Activated naive CD4-positive, alpha-beta T cell treated with anti-CD3 and anti-CD28 coated beads, Interleukin-2, amount 50 U/mL, for 16 hours (primary cell): ENCODE measurements at places on chromosomes 4 and X.

DNA sequence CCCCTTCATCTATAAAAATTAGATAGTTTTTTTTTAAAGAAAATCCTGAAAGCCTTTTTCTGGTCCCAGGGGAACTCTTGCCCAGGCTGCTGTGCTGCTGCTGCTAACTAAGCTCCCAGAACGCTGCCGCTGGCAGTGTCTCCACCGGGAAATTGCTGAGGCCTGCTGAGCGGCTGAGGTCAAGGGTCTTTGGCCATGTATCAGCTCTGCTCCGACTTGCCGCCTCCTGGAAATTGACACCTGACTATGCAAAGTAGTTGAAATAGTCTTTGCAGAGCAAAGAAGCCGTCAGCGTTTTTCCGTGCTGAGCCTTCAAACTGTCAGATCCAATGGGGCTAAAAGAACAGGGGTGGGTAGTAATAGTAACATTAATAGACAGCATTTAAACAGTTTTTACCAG lies 839 bp downstream of the QDPR start:
- DNase-seq, result no peak

DNA sequence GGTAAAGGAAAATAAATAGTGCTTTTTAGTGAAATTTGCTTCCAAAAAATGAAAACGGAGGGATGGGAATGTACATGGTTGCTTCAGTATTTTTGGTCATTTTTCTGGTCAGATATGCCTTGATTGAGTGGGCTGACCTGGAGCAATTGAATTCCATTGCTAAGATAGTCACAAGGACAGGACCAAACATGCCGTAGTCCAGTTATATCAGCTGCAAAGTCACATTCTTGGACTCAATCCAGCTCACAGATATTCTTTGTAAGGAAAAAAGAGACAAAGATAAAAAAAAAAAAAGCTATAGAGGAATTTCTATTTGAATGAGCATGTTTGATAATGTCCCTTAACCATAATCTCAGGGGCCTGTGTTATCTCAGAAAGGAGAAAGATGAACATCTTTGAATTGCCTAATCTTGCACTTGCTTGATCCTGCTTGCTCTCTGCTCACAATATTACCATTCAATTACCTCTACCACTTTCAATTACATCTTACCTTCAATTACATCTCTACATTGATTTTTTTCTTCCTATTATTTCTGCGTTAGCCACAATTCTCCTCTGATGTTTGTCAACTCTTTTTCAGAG lies 75.4 kb upstream of the PACRGL start:
- DNase-seq, result no peak

- DNase-seq, result no peak
Observed at GRCh38 chr4:71138007-71138615, 144.7 kb downstream of the DCK start.

DNA sequence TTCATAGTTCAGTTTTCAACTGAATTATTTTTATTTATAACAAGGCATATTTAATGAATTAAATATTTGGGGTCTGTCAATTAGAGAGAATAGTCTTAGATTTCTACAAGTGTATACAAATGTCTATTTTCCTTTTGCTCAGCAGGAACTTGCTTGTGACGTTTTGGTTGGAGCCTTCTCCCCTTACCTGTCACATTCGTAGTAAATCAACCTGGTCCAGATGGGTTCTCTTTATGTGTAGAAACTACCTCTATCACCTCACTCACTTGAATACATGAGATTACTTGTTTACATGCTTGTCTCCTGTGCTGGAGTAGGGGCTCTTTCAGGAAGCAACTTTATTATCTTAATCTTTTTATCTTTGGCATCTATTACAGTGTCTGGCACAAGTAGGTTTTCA lies 938.3 kb upstream of the IGFBP7 start:
- DNase-seq, result no peak

DNA sequence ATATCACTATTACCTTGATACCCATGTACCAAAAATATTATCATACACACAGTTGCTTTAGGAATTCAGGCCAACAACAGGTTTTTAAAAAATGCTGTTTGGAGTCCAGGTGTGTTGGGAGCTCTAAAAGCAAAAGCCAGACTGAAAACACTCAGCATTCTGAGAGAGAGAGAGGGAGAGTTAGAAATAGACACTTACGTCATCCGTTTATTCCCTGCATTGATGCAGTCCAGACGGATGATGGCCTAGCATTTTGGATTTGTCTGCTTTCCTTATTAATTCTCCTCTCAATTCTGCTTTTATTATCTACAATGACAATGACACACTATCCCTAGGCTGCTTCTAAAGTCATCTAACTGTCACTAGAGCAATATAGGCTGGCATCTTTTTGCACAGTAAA lies 358.3 kb upstream of the BOD1L1 start:
- no peak for DNase-seq

GRCh38 chr4:6198278-6198677 lies 2.1 kb downstream of the JAKMIP1 start:
- peak; percentile 28 for DNase-seq

DNA sequence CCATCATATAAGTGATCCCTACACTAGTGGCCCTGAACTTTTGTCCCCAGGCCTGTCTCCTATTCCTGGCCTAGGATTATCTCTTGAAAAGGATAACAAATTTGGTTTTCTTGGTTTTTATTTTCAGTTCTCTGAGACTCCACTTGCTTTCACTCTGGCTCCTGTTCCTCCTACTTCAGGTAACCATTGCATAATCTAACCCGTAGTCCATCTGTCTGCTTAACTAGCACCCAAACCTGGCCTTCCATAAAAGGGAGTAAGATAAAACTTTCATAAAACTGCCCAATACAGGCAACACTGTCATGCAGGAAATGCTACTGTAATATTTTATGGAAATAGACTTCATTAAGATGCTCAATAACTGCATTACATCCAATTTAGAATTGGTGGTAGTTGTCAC lies 52.1 kb upstream of the RAP1GDS1 start:
- no peak for DNase-seq

GRCh38 chrX:130876226-130876625 lies 26.8 kb downstream of the ENOX2 start:
- DNase-seq, result no peak

- no peak for DNase-seq
Observed at GRCh38 chr4:101464596-101464995, 117.3 kb upstream of the PPP3CA start.

DNA sequence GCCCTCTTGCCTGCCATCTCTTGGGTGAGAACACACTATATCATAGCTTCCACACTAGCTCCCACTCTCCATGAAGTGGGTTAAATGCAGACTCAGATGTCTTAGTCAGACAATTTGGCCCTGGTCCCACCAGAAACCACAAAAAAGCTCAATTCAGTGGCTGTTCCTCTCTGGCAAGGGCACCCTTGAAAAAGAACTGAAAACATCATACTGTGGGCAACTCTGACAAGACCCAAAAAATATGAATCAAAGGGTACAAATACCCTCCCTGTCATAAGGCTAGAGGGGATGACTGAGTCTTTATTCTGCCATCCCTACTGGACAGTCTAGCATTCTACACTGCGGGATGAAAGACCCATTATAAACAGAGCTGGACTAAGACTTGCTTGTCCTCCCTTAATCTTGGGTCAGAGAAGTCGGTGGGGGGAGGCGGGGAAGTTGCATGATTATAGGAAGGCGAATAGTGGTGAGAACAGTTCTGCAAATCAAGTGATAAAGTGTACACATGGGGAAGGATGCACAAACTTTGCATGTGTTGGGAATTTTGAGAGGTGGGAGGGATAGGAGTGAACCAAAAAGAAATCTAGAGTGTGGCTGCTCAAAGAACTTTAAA lies 172.1 kb downstream of the OPHN1 start:
- DNase-seq, result no peak

GRCh38 chr4:113618205-113618604 lies 143.3 kb downstream of the CAMK2D start:
- DNase-seq, result no peak

DNA sequence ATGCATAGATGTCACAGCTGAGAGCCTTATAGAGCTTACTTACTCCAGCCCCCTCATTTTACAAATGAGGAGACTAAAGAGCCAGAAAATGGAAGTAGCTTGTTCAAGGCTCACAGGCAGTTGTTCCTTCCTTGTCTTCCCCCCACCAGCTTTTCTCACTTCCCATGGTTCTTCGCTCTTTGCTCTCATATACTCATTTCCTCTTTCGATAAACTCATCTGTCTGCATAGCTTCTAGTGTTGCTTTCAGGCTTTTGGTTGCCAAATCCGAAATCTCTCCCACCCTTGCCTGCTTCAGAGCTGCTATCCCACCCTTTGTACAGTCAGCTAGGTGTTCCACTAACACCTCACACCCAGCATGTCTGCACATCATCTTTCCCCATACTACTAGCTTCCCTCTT lies 25.0 kb upstream of the GJB1 start:
- no peak for DNase-seq

DNA sequence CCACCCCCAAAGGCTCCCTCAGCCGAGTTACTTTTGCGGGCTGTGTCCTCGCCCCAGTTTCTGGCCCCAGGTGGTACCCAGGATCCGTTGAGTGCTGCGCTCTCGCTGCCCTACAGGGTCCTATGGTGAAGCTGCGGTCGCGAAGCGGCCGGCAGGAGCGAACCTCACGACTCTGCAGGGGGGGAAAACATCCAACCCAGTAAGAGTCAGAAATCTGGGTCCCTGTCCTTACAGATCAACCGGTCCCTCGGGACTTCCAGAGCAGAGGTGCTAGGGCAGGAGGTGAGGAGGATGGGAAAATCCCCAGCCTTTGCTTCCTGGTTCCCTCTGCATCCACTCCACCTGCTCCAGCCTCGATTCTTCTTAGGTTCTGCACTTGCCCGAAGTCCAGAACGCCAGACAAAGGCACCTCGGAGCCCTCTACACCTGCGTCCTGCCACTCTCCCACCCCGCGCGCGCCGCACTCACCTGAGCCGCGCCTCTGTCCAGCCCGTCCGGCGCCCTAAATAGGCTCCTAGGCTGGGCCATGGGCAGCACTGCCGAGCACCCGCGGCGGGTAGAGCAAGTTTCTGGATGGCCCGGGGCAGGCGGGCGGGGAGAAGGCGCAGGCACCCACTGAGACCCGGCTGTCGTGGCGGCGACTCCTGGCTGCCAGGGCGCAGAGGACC lies at the start of gene HS3ST1:
Gene HS3ST1, minus strand, starts transcription at position 664 of the 668 bp plus-strand sequence. CDS start 28,889 bp downstream, outside the sequence.
- DNase-seq, result peak; percentile 14

DNA sequence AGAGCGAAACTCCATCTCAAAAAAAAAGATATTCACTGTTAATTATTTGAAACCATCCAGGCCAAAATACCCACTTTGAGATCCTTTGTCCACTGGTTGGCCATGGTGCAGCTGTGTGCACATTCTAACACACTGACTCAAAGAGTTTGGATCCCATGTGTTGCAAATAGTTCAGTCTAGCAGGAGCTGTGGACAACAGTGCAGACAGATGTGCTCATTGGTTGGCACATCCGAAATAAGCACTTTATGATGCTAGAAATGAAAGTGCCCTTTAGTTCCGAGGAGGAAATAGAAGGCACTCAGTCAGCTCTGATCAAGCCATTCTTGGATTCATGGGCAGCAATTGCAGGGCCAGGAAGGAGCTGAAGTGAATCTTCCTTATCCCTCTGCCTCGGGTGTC lies 63.0 kb upstream of the TMEM150C start:
- DNase-seq, result no peak

DNA sequence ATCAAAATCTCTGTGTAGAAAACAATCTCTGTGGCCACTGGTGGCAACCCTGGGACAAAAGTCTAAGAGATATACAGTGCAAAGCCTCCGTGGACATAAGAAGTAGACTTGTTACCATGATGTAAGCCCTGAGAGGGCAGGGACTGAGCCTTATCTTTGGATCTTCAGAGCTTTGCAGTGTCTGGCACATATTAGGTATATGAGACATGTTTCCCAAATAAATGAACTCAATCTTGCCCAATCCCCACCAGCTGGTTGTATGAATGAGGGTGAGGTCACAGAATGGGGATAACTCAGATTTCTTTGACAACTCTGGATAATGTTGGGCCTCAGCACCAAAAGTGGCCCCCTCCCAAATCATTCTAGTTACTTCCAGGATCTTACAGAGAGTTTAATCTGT lies 511.4 kb upstream of the DIPK2B start:
- DNase-seq, result no peak

GRCh38 chr4:4421356-4421755 lies 34.5 kb downstream of the NSG1 start:
- no peak for DNase-seq

- no peak for DNase-seq
Observed at GRCh38 chr4:26821031-26821430, 39.6 kb upstream of the STIM2 start.

DNA sequence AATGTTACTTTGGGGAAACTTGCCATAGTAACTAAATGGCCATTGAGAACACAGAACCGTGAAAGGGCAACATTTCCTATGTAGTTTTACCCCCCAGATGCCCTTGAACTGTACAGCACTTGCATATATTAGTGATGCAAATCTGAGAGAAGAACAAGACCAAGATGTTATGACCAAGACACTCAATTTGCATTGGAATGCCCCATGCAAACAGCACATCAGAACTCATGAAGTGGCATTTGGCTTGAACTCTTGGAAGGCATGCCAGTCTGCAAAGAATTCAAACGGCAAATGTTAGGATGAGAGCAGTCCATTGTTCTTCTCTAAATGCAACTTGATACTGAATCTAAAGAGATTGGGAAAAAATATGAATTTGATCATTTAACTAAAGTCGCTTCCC lies 139.4 kb upstream of the CXorf66 start:
- no peak for DNase-seq

DNA sequence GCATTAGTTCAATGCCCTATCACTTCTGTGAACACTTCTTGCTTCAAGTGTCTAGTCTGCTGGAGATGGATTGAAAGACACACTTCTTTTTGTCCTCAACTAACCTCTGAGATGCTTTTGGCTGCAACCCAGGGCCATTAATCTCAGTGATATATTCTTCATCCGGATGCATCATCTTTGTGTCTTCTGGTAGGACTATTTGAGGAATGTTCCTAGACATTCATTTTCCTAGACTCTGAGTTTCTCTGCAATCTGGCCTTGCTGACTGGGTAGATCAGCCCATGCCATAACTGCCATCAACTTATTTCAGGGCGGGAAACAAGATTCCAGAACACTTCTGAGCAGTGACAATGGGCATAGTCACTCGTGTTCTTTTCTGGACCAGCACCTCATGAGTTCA lies 329.4 kb downstream of the PDGFC start:
- no peak for DNase-seq

- peak; percentile 18 for DNase-seq
Observed at GRCh38 chr4:151409470-151410313, 716 bp downstream of the FHIP1A start.

DNA sequence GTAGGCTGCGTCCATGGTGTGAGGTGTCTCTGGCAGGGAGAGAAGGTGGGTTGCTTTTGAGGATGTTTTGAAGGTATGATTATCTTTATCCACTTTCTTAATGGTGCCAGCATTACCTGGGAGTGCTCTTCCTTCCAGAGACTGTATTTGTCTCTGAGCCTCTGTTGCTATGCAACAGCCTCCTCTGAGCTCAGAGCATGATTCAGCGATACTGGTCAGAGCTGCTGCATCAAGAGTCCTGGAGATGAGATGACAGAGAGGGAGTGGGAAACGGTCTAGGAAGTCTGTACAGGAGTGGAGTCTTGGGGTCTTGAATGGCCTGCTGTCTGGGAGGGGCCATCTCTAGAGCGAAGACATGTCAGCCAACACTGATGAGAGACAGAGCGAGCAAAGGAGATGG lies 104.4 kb upstream of the RAB40AL start:
- no peak for DNase-seq
